CD4-positive, alpha-beta T cell treated with Interleukin-1 beta for 1 hour (primary cell): ENCODE measurements at places on chromosomes 2 and 18.

DNA sequence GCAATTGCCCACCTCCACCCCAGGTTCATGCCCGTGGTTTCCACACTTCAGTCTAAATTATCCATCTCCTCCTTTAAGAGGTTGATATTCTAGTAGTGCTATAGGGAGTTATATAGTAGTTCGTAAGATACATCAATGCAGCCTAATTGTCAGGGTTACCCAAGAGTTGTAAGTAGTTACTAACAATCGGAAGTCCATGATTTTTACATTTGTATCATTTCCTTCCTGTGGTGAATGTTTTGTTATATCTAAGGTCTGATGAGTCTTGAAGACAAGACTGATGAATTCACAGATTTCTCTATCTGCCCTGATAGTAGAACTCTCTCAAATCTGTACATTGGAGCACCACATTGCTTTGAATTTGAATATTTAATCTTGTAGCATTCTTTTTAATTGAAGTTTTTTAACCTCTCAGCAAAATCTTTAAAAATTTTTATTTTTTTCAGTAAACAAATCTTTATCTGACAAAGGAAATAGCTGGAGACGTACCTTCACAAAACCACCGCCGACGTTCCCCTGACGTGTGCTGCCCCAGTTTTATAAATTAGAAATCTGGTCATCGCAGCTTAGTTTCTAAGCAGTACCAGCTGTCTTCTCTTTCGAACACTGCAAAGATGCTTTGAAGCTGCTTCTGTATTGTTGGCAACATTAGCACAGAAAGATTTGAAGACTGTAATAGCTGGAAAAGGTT lies 264.5 kb downstream of the SOCS6 start:
- peak; percentile 3 for DNase-seq

DNA sequence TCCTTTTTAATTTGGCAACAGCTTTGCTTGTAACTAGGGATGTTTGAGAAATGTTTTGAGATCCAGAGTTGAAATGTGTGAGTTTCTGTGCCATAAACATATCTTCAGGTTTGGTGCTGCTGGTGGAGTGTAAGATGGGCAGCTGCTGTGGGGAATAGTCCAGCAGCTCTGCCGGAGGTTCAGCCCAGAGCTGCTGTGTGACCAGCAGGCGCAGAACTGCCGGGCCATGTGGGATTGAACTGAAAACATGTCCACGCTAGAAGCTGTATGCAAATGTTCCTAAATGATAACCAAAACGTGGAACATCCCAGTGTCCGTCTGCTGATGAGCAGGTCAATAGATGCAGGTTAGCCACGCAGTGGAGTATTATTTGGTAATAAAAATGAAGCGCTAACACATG lies 99.6 kb downstream of the DGKD start:
- DNase-seq: no peak

DNA sequence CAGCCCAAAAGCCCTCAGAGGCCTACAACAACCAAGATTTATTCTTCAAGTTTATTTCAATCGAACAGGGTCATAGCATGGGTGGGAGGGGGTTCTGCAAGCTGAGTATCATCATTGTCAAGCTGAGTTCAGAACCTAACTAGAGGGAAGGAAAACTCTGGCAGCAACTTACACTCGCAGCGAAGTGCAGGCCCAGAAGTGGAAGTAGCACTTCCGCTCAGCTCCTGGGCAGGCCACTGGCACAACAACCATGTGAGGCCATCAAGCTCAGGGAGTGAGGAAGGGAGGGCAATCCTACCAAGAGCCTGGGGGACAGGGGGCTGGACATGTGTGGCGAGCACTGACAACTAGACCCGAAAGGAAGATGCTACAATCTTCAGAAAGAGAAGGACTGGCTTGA lies 4.8 kb downstream of the UXS1 start:
- no peak for DNase-seq

DNA sequence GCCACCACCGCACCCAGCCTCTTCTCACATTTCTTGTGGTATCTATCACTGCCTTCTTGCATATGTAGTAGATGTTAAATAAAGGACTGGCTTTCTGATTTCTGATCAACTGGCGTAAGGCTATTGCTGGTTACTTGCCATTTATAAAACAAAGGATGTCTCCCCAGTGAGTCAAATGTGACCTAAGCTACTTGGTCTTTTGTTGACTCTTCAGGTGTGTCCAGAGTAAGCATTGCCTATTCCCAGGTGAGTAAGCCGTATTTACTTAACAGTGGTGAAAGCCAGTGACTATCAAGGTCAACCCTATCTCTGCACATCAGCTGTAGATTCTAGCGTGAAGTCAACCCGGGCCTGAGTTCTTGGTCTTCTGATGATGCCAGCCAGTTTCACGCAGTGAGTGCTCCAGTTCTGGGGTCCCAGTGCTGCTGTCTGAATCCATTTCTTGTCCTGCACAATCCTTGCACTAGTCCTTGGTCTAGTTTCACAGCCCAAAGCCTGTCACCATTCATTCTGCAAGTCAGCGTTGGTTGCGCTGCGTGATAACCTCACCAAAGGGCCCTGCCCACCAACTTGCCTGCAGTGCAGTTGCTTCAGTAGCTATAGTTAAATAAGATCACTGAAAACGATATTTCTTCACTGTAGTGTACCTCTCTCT lies 120.2 kb downstream of the GBX2 start:
- DNase-seq: no peak

DNA sequence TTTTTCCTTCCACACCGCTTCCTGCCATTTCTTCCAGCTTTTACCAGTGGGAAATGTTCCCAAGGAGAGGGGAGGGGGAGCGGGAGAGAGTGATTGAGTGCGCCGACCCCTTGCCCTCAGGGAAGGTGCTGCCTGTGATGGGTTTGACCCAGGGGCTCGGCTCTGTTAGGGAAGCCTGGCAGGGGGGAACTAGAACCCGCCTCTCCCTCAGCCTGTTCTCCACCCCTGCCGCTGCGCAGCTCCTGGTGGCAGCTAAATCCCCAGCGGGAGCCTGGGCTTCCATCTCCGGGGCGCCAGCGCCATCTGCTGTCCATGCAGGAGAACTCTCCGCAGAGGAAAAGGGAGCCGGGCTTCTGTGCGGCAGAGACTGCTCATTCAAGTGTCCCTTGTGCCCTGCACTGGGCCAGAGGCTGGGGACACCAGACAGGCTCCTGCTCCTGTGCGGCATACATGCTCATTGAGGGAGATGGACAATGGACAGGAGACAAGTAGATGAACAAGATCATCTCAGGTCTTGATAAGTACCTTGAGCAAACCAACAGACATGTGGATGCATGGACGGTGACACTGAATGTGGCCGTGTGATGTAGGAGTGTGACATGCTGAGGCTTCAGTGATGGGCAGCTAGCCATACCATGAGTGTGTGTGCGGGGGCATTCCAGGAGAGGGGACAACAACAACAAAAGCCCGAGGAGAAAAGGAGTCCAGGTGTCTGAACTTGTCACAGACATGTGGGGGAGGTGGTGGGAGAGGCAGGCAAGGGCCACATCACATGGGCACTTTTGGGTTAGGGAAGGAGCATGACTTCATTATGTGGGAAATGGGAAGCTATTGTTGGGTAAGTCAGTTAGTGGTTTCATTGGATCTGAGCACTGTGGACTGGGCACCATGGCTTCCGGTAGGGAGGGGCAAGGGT lies 13.3 kb downstream of the CHPF start:
- DNase-seq: peak; percentile 84

DNA sequence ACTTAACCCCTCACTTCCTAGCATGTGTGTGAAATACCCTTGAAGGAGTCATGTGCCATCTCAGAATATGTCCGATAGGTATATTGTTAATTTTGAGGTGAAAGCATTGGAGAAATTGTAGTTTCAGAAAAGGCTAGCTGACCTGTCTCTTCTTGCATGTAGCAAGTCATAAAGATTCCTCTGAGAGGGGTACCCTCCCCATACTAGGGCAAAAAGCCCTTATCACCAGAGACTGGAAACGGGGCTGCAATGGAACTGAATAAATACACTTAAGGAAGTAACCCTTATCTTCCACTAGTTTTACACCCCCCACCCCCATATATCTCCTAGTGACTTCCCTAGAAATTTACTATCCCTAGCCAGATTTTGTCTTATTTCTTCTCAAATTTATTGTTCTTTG lies 1.8 kb upstream of the SF3B6 start:
- DNase-seq: no peak

- no peak for DNase-seq
Measured at GRCh38 chr2:150374492-150374891, 113.0 kb downstream of the RND3 start.

GRCh38 chr2:72982781-72983499 lies 65.6 kb downstream of the EMX1 start:
- no peak for DNase-seq

- no peak for DNase-seq
Measured at GRCh38 chr2:74779265-74779558, 54.7 kb upstream of the HK2 start.

DNA sequence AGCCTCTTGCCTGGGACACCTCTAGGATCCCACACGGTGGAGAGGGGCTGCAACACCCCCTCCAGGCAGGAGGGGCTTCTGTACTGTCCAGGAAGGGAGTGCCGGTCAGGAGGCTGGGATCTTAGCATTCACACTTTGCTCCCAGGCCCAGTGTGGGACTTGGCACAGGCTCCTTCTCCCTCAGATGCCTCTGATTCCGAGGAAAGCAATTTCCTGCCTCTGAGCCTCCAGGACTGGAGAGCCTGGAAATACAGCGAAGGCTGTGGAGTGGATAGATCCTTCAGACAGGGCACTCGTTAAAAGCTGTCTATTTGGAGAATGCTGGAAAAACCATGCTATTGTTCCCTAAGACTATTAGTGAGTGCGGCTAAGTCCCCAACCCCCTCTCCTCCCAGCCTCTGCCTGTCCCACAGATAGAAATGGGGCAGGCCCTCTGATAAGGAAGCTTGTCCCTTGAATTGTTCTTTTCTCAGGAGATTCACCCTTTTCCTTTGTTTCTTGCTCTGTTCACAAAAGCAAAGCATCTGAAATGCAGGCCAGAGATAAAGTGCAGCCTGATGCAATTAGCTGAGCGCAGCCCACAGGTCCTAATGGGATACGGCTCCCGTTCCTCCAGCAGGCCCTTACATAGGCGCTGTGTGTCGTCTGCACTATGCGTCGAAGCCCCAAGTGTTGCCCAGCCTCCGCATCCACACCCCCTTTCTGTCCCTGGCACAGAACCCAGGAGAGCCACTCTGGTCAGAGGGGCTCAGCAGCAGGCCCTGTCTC lies 252.2 kb downstream of the KLHL29 start:
- DNase-seq: no peak

DNA sequence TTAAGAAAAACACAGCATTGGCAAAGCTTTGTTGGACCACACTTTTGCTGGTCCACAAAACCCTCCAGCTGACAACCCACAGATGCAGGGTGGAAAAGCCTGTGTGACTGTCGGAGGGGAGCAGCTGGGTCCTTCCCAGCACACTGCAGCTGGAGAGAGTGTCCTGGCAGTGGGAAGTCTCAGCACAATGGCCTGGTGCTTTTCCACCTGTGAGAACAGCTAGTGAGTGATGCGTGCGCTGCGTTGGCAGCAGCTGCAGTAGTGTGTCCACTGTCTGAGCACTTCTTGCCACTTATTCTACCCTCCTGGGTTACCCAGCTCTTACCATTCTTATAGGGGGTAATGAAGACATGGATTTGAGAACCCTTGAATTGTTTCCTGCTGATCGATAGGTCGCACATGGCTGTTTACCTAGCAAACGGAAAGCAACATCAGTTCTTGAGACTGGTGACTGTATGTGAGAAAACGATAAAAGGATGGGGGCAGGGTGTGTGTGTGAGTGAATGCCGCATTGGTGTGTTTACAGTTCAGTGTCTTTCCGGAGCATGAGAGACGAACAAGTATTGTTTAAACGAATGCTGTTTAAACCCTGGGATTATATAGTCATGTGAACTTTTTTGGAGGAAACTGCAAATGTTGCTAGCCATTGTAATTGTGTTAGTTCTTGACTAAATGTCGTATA lies 69.7 kb downstream of the LYPD6 start:
- DNase-seq: no peak
